Osteocyte (in vitro differentiated cells): ENCODE measurements at places on chromosomes 4 and X. TPM values are rescaled to one million over a fixed set of nuclear protein-coding genes. Genes with fewer than 3 reads are reported as not detected.

RENBP gene
- total RNA-seq = 18.7 and 18.9 TPM in 2 replicates

- DNase-seq = no peak
These were observed 57.0 kb upstream of the PROM1 start for GRCh38 chr4:16140879-16141249.

- DNase-seq = no peak
These were observed 94.9 kb downstream of the ENPP6 start for GRCh38 chr4:184122631-184123408.

DNA sequence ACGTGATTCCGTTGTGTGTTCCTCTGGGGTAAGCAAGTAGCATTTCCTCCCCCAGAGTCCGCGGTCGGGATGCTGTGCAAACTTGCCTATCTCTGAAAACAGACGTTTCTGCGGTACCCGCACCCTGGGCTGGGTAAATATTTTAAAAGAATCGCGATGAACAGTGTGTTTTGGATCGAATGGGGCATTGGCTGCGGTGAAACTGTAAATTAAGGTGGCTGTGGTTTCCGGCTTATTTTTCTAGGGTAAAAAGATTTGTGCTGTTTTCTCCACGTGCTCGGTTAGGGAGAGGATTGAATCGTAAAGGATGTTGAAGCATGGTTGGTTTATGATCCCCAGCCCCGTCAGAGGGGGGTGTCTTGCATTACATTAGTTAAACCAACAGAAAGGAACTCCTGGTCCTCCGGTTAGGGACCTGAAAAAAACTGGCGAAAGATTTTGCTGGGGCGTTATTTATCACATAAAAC is 1.2 kb downstream of the HHIP start:
- DNase-seq = no peak

DNA sequence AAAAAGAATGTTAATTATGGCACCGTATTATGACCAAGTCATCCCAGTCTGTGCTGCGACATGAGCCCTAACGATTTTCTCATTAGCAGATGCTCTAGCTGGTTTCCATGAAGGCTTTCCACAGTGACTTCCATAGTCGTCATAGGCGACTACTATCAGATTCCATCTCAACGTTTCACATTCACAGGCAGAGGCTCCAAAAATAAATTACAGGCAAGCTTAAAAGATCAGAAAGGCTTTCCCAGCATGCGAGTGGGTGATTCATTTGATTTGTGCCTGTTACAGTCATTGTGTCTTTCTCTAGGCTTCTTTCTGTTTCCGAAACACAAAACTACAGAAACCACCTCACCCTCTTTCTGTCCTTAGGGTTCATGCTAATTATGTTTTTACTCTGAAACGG is 43.2 kb downstream of the PALLD start:
- DNase-seq = no peak

GRCh38 chr4:151144329-151145072 is 45.1 kb downstream of the RPS3A start:
- no peak for DNase-seq

- DNase-seq = no peak
These were observed 132.4 kb downstream of the RPA4 start for GRCh38 chrX:97016106-97016505.

GRCh38 chrX:130615941-130616340 is 214.2 kb downstream of the RBMX2 start:
- no peak for DNase-seq

DNA sequence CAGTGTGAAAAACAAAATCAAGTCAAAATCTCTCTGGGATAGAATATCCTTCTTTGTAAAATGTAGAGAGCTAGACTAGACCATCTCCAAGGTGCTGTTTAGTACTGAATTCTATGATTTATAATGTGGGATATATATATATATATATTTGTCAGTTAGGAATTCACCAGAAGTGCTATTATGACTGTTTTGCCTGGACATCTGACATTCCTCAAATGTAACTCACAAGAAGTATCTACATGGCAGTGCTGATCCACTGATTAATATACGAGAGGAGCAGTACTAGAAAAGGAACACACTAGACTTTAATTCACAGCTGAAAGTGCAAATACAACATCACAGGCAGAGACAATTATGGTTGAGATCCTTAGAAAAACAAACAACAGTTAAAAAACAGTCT is 208.9 kb downstream of the GBA3 start:
- DNase-seq = no peak

DNA sequence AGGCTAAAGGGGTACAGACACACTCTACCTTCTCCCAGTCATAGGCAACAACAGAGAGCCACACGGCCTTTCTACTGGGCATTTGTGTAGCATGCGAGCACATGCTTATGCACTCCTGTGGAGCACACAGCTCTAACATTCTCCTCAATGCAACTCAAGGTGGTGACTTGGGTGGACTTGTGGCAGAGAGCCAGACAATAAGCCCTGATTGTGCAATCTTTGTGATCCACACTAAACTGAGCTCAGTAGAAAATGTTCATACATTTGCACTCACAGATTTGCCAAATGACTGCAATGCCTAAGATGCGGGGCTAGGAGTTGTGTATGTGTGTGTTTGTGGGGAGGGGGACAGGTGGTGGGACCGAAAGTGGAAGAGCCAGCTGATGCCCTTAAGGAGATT is 31.4 kb upstream of the SETD7 start:
- no peak for DNase-seq

- DNase-seq = no peak
These were observed 71.3 kb upstream of the ENOX2 start for GRCh38 chrX:130974323-130974722.

GRCh38 chrX:31117266-31117665 is 45.4 kb upstream of the FTHL17 start:
- DNase-seq = no peak

DNA sequence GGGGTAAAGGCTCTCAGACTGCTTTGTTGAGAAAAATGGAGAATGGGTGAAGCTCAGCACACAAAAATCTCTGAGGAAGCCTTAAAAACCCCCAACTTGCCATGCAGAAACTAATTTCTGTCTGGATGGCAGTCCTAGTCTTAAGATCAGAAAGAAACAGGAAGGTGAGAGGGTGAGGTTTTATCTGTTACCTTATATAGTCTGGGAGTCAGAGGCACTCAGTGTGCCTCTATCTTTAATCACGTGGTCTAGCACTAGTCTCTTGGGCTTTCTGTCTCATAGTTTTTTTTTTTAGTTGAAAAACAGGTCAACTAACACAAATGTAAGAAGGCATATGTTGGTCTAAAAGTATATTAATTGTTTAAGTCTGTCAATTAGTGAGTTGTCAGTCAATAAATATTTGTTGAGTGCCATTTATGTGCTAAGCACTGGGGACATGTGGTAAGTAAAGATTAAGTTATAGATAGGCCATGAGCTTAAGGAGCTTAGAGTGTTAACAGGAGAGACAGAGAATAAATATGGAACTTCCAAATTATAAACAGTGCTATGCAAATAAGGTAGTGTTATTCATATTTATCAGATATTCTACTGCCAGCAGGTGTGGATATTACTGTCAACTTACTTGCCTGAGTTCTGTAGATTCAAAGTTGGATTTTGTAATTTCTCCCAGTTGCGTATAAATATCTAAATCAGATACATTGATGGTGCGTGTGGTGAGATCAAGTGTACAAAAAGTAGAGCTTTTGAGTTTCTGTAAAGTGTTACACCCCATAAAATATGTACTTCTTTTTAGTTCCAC is 7.0 kb downstream of the CYBB start:
- DNase-seq = no peak
